ENCODE measurements at places on chromosomes 16 and 17. TPM values are rescaled to one million over a fixed set of nuclear protein-coding genes. Genes with fewer than 3 reads are reported as not detected.

RUSF1 gene
- 20.8 TPM for total RNA-seq

DNA sequence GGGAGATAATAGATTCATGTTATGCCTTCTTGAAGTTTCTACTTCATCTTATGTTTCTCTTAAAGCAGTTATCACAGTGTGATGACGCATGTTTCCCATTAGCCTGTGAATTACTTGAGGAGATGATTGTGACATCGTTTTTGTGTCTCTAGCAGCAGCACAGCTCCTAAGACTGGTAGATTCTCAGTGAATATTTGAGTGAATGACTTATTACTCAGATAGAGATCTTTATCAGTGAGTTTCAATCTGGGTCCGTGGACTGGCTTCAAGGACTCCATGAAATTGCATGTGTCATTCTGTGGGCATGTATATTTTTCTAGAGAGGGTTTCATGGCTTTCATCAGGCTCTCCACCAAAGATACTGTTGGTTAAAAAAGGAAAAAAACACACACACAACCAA lies 29.9 kb downstream of the YPEL2 start:
- no peak for DNase-seq

DNA sequence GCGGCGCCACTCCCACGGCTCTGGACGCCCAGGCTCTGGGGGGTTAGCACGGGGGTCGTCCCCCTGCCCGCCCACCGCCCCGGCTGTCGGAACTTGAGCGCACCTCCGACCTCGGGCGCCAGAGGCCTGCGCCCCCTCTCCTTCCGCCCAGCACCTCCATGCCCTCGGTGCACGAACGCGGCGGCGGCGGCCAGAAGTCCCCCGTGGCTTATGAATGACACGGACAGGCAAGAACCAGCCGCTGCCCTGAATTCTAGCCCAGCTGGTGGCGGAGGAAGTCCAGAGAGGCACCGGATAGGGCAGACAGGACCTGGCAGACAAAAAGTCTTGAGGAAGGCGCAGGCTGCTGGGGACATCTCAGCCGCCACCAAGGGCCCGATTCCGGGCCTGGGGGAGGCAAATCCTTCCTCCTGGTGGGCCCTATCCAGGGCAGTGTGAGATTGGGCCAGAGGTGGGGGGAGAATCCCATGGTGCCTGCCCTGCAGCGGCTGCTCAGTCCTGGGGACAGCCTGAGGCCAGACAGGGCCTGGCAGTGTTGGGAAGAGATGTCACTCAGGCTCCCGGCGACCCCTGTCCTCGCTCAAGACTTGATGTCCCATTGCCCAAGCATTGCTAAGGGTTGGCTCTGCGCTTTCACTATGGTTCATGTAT lies 897 bp upstream of the CYGB start:
- DNase-seq: no peak

- no peak for DNase-seq
These were observed 20.9 kb upstream of the NSRP1 start for GRCh38 chr17:30095507-30096244.

DNA sequence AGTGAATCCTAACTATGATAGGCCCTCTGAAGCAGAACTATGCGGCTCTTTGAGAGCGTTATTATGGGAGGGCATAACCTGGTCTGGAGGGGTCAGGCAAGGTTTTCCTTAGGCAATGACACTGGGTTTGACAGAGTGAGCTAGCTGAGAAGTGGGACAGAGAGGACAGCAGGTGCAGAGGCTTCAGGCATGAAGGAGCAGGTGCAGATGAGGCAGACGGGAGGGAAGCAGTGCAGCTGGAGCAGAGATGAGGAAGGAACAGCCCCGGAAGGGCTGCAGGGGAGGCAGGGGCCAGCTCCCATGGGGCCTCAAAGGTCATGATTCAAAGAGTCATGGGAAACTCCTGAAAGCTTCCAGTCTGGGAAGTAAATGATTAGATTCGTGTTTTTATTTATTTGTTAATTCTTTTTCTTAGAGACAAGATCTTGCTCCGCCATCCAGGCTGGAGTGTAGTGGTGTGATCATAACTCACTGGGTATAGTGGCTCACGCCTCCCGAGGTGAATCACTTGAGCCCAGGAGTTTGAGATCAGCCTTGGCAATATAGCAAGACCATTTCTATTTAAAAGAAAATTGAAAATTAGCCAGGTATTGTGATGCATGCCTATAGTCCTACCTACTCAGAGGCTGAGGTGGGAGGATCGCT lies 5.4 kb downstream of the MARCHF10 start:
- DNase-seq: no peak

SLFN14 gene
- not detected for total RNA-seq

DNA sequence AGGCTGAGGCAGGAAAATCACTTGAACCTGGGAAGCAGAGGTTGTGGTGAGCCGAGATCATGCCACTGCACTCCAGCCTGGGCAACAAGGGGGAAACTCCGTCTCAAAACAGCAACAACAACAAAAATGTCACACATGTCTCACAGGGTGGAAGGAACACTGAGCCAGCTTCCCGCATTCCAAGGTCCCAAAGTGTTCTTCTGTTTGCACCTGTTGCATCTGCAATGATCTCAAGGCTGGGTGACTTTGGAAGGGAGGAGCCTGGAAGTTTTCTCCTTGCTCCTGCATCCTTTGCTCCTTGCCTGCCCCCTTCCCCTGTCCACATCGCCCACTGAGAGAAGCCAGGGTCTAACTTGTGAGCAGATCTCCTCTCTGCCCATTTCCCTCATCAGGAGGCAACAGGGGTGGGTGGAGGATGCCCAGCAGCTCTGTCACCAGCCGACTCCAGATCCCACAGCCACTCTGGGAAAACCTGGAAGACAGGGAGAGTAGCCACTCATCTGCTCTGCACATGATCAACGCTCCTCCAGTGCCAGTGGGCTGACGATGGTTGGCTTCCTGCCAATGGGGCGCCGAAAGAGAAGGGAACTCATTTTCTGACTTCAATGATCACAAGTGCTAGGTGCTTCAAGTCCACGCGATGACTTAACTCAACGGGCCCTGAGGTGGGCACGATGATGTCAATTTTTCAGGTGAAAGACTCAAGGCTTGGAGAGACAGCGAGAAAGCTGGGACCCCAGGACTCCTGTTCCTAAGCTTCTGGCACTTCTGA lies 12.6 kb downstream of the CHST6 start:
- no peak for DNase-seq

DNA sequence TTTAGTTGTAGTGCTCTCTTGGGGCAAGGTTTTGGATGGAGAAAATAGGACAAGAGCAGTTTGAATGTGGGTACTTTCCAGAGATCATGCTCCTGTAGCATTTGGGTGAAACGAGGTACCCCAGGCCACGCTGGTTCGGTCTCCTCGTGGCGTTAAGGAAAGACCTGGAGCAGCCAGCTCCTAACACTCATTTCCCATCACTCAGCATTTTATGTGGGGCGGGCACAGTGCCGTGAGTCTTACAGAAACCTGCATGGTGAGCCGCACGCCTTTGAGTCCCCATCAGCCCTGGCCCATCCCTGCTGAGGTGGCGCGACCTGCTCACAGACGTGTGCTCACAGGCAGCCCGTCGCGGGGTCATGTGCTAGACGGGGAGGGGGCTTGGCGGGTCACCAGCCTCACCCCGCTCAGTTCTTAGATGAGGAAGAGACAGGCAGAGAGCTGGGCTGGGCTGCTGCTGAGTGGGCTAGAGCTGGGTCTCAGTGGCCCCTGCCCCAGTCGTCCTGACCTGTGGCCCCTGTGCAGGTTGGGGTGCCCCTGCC lies 37.3 kb downstream of the TBCD start:
- no peak for DNase-seq

DNA sequence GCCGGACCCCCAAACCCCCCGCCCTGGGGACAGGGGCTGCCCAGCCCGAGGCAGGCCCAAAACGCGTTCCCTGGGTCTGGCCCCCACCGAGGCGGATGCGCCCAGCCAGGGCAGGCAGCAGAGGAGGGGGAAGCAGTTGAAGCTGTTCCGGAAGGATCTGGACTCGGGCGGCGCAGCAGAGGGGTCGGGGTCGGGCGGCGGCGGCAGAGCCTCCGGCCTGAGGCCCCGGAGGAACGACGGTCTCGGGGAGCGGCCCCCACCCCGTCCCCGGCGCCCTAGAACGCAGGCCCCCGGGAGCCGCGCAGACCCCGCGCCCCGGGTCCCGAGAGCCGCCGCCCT lies 22.9 kb upstream of the ZFPM1 start:
- DNase-seq: no peak

SLC6A2 gene
- total RNA-seq: not detected

PDPR gene
- 28.5 TPM for total RNA-seq

CIITA gene
- total RNA-seq: 3.3 TPM

DNA sequence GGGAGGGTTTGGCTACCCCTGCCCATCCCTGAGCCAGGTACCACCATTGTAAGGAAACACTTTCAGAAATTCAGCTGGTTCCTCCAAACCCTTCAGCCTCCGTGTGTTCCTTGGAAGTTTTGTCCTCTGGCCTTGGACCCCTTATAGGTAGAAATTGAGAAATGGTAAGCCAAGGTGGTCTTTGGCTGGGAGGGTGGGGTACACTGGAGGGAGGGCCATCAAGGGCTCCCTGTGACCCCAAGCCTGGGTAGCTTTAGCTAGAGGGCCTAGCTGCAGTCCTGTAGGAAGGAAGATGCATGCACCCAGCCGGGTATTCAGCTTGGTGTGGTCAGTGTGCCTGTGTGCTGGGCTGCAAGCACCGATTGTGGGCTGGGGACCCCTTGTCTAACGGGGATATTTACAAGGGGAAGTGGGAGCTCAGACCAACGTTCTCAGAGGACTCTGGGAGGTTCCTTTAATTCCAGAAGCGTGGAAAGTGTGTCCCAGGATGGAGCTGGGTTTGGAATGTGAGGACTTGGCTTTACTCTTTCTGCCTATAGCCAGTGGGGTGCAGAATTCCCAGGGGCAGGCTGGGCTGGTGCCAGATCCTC lies 6.8 kb downstream of the NAT9 start:
- DNase-seq: no peak

TANGO6 gene
- total RNA-seq: 12.4 TPM

DNA sequence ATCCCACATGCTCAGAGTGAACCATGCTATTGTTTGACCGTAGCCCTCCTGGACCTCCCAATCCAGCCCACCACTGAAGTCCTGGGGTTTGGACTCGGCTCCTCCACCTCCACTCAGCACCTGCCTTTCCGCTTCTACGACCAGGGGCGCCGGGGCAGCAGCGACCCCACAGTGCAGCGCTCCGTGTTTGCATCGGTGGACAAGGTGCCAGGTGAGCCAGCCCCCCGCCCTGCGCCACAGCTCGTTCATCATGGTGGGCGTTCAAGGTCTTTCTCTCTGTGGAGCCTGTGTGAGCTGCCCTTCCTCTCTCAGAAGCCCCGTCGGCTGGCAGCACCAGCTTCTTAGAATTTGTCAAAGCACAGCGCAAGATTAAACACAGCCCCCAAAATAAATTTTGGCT lies 130.1 kb downstream of the SOCS1 start:
- no peak for DNase-seq

ITGAD gene
- not detected for total RNA-seq

DNA sequence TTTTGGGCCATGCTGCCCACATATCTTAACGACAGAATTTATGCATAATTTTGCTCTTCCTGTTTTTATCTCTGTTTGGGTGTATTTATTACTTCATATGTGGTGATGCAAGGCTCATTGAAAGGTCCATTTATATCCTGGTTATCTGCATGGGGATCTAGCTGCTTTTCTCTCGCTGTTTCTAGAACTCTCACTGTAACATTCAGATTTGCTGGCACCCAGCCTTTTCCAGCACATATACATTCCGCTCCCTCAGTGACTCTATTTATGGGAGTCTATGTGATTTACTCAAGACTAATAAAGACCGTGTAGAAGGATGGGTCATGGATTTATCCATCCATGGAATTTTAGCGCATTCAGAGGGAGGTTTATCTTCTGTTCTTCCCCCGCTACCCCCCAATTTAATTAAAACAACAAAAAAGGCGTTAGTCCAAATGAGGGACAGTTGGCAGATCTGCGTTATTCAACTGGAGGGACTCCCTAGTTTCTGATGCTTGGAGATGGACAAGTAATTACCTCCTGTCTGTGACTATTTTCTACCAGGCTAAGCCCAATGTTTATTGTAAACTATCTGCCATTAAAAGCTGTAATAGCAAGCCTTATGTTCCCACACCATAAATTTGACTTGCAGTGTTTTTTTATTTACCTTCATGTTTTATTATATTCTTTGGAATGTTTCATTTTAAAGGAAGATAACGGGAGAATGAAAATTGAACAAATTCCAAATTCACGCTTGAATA lies 19.8 kb upstream of the MARCHF10 start:
- DNase-seq: no peak

GRCh38 chr16:81040842-81041241 lies 5.2 kb downstream of the ATMIN start:
- no peak for DNase-seq

DNA sequence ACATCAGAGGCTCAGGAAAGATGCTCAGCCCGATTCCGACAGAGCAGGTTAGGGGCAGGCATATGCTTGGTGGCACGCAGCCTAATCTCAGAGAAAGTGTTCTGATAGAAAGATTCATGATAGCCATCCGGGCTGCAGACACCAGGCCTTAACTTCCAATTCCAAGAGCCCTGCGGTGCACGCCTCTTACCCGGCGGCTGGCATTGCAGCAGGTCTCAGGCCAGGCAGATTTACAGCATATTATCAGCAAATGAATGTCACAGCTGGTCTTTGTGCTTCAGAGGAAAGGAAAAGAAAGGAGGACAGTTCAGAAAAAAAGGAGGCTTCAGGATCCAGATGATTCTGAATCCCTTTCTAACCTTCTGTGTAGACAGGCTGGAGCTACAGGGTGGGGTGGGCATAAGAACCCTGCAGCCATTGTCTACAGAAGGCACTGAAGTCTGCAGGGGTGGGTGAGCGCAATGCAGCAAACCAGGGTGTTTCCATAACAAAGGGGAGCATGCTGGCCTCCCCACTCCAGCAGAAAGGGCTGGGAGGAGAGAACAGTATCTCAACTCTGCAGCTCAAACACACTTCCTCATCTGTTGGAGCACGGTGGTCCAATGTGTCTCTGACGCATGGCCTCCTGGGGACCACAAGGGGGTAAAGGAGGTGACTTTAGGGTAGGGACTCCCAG lies 277.4 kb upstream of the XYLT1 start:
- no peak for DNase-seq

B4GALNT2 gene
- not detected for total RNA-seq

DNA sequence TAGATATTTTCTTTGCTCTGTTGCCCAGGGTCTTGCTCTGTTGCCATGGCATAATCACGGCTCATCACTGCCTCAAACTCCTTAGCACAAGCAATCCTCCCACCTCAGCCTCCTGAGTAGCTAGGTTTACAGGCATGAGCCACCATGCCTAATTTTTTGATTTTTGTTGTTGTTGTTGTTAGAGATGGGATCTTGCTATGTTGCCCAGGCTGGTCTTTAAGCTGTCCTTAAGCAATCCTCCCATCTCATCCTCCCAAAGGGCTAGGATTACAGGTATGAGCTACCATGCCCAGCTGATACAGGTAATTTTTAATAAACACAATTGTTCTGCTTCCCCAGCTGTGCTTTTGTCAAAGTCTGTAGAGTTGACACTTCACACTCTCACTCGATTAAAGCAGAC lies 159.3 kb downstream of the PARN start:
- no peak for DNase-seq

Data from heart left ventricle (tissue), 16 donors.